ENCODE measurements at places on chromosomes 3 and 15. TPM values are rescaled to one million over a fixed set of nuclear protein-coding genes. Genes with fewer than 3 reads are reported as not detected.

- no peak for DNase-seq
Measured at GRCh38 chr15:31305796-31306425, 20.7 kb upstream of the KLF13 start.

DNA sequence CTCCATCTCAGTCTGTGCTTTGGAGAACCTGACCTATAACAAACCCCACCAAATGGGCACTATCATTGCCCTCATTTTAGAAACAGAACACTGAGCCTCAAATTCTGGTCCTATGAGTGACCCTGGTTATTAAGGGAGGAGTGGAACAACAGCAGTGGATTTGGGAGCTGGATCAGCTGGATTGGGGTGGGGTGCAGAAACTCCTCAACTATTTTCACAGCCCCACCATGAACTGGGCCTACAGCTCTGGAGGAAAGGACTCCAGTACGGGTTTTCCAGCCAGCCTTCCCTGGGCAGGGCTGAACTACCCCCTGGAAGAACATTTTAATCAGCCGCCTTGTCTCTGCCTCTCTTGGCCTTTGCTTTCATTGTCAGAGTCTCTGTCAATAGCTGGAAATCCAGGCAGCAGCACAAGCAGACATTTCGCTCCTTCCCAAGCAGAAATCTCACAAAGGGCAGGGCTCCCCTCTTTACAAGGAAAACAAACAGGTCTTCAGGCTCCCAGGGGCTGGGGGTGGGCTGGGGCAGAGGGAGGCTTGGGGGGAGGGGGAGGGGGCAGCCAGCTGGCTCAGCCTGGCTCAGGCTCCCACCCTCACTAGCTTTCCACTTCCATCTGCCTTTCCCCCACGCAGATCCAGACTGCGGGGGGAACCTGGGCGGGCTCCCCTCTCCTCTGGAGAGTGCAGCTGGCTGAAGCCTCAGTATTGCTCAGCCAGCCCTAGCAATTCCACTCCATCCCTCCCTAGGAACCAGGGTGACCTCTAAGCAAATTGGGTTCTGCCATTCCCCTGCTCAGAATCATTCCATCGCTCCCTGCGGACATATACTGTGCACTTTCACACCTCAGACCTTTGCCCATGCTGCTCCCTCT is 13.7 kb upstream of the TLE3 start:
- peak; percentile 84 for DNase-seq

Gene PROS1
- 4.8 TPM for total RNA-seq

GRCh38 chr3:187982142-187982541 is 171.8 kb upstream of the LPP start:
- no peak for DNase-seq

DNA sequence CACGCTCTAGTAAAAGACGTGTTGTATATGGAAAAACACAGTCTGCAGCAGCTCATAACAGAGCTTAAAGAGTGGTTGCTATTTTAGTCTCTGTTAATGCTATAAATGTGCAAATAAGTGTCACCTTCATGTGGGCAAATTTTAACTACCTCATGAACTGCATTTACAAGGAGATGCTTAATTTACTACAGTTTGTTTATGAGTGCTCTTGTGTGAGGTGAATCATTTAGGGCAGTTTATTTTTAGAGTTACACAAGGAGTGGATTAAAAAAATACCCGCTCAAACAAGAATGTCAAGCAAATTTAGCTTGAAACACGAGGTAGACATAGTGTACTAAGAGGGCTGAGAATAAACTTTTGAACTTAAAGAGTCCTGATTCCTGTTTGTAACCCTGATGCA is 579.0 kb downstream of the MFSD1 start:
- DNase-seq = no peak

Gene PRSS50
- total RNA-seq = not detected

Gene PRR23E
- not detected for total RNA-seq

DNA sequence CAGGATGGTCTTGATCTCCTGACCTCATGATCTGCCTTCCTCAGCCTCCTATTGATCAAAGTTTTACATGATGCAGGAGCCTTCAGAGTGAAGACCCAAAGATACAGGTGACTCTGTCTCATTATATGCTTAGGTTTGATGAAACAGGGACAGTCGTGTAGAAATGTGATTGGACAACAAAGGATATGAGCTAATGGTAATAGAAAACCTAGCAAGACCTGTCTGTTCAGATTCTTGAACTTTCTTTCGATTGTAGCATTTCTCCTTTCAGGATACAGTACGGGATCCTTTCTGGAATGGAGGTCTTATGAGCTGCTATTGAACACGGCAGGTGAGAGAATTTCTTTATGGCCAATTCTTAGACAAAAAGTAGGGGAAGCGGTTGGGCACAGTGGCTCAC is at the start of gene ACKR2:
TSS of gene ACKR2 (plus strand) at position 244 of the 400 bp plus-strand sequence. CDS start 55,058 bp downstream, outside the sequence.
- no peak for DNase-seq

DNA sequence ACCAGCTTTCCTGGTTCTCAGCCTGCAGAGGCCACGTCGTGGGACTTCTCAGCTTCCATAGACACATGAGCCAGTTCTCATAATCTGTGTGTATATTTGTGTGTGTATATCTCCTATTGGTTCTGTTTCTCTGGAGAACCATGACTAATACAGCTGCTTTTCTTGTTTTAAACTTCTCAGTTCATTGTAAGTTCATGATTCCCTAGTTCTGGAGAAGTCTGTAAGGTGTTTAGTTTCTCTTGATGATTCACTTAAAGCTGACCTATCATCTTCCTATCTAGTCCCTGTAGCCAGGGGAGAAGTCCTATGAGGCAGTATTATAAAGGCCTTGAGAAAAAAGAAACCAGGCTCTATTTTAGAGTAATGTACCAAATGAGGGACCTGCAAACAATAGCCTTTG is 147.7 kb downstream of the RYR3 start:
- DNase-seq = no peak

- DNase-seq = no peak
Measured at GRCh38 chr15:96329403-96329981, 1.0 kb upstream of the NR2F2 start.

- DNase-seq = no peak
Measured at GRCh38 chr15:79598639-79599038, 166.5 kb downstream of the MINAR1 start.

Gene LDHAL6B
- total RNA-seq = not detected

GRCh38 chr3:49568965-49569364 is 14.7 kb downstream of the BSN start:
- no peak for DNase-seq

DNA sequence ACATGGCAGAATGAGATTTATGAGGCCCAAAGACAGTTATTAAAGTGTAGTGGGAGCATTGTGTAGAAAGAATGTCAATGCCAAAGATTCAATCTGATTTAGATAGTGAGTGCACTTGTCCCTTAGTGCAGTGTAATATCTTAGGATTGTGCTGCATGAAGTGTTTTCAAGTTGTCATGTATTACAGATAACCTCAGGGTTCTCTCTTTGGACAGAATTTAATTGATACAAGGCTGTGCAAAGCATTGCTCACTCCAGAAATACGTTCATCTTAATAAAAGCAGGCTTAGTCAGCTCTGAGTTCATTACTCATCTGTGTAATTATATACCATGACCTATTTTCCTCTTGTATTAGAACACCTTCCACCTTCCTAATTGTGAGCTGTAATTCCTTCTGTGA is 16.0 kb upstream of the GPR171 start:
- peak; percentile 38 for DNase-seq
